Fibroblast of skin of left quadriceps (primary cell): ENCODE measurements at places on chromosomes 7 and 10.

GRCh38 chr10:29472301-29473086 lies 162.3 kb downstream of the SVIL start:
- no peak for DNase-seq

DNA sequence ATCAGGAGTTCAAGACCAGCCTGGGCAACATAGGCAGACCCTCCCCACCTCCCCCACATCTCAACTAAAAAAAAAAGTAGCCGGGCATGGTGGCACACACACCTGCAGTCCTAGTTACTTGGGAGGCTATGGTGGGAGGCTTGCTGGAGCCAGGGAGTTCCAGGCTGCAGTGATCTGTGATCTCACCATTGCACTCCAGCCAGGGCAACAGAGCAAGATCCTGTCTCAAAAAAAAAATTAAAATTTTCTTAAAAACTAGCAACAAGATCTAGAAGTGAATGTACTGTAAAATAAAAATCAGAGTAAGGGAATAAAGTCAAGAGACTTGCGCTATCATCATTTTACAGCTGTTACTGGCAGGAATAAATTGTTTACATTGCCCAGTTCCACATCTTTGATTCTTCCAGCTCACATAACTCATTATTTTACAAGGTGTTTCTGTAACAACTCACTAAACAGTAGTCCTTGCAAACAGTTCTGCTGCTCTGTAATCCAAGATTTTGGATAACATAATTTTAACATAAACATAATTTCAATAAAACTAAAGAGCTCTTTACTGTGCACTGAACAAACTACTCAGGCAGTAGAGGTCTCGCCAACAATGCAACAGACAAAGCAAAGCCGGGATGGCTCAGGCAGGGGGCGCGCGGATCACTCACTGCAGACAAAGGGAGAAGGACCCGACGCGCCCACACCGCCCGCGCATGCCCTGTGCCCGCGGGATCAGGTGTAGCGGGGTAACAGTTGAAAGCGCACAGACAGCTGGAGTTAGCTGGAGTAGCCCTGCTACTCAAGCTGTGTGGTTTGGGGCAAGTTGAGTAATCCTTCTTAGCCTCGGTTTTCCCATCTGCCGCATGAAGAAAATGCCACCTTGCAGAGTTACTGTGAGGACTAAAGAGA lies 73.3 kb upstream of the NFE2L3 start:
- DNase-seq, result no peak

GRCh38 chr7:118657391-118658005 lies 433.0 kb downstream of the ANKRD7 start:
- no peak for DNase-seq

DNA sequence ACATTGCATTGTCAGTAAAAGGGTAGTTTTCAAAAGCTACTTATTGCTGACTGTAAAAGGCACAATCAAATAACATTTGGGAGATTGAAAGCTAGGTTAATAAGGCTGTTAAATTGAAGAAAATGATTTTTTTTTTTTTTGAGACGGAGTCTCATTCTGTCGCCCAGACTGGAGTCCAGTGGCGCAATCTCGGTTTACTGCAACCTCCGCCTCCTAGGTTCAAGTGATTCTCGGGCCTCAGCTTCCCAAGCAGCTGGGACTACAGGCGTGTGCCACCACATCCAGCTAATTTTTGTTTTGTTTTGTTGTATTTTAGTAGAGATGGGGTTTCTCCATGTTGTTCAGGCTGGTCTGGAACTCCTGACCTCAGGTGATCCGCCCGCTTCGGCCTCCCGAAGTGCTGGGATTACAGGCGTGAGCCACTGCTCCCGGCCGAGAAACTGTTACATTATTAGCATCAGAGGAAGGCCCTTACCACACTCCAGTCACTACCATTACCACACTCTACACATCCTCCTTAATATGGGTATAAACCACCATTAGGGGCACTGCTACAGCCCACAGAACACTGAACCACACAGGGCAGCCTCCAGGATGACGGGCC lies 1.0 kb downstream of the CYP51A1 start:
- no peak for DNase-seq

GRCh38 chr10:62166331-62167131 lies 102.1 kb downstream of the RTKN2 start:
- peak; percentile 85 for DNase-seq

- no peak for DNase-seq
These were observed 22.1 kb upstream of the AOAH start for GRCh38 chr7:36746347-36746746.

DNA sequence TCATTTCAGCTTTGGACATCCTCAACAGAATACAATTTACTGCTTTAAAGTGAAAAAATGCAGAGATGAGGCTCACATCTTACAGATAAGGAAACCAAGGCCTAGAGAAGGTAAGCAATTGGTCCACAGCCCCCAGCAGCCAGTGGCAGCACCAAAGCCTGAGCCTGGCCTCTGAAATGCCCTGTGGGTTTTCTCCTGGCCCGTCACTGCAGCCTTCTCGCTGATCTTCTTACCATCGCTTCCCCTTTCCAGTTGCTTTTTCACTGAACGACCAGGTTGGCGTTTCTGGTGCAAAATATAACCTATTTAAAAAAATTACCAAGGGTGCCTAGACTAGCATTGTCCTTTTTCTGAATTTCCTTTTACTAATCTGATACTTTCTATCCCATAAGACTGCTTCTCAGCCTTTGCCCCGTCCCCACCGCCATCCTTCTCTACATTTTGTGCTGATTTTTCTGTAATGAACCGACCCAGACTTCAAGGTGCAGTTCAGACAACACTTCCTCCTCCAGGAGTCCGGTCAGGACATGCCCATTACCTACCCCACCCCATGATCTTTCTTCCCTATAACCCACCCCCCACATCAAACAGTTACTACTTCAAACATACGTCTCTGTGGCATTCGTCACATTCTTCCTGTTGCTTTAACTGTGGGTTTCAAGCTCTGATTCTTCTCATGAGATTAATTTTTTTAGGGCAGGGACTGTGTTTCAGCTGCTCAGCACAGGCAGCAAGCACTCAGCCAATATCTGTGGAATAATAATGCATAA lies 289.4 kb downstream of the DNAJB6 start:
- DNase-seq, result no peak

DNA sequence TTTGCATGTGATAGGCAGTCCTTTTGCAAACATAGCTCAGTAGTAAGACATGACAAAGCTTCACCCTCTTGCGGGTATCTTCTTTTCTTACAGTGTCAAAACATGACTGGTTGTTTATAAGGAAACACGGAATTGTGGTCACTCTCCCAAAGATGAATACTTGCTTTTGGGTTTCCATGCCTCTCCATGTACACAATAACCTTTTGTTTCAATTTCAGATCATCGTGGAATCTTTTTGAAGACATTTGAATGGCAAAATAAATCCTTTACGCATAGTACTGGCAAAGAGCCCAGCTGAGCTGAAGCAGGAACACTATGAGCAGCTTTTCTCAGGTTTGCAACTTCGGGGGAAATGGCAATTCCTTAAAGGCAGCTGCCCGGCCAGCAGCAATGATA lies 156.8 kb upstream of the FRMD4A start:
- no peak for DNase-seq

GRCh38 chr10:70323697-70324338 lies 40.0 kb upstream of the NPFFR1 start:
- no peak for DNase-seq

- DNase-seq, result no peak
These were observed 51.9 kb upstream of the CHST15 start for GRCh38 chr10:124145109-124145870.

GRCh38 chr10:70575874-70576802 lies 26.4 kb downstream of the PRF1 start:
- no peak for DNase-seq

DNA sequence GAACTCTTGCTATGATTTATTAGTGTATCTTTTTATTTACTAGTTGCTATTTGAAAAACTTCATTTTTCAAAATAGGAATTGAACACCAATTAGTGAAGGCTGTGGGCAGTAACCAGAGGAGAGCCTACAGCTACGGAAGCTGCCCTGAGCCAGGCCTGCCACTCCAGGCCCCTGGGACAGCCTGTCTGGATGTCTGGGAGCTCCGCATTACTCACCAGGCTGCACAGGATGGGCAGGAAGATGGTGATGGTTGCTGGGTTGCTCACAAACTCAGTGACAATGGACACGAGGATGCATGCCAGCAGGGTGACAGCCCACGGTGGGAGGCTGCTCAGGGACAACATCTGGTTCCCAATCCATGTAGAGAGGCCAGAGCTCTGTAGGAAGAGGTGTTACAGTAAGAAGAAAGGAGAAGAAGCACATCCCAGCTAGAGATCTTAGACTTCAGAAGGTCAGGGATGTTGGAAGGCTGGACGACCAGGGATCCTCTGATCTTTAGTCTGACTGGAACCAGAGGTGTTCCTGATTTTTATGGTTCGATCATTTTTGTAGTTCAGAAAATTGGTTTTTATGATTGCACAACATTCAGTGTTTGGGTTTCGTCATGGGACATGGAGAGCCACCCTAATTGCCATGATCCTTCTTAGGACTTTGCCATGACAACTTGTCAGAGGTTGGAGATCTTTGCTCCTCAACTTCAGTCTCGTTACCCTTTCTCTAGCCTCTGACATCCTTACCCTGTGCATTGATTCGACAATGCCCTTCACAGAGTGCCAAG lies 23.2 kb downstream of the STMP1 start:
- no peak for DNase-seq

DNA sequence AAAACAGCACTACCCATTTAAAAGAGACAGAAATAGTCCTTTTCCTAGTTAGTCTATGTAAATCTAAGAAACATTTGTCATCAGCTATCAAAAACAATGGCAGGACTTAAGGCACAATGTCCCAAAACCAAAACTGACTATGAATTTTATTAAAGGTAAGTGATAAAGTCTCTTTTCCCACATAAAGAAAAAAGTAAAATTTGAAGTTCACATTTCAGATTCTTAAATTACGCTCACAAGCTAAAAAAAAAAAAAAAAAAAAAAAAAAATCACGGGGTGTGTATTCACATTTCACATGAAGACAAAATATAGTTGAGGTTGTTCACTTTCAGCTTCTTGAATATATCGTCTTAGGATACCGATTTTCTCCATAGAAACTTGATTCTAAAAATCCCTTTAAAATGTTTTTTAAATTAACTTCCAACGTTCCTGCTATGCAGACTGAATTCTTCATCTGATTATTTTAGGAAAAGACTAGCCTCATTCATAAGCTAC lies 1.6 kb downstream of the P4HA1 start:
- DNase-seq, result no peak

DNA sequence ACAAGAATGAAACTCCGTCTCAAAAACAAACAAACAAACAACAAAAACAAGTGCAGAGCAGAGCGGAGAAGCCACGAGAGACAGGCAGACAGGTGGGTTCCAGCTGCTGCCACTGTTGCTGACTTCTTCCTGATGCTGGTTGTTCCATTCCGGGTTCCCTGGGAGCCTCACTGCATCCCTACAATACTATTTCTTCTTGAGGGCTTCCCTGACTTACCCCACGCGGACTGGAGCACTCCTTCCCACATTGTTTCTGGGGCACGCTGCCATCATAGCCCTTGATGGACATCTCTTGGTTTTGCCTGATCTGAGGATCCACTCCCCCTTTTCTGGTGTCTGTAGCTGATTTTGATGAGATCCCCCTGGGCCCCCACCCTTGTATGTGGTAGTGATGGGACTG lies 5.6 kb upstream of the NKX1-2 start:
- DNase-seq, result no peak

DNA sequence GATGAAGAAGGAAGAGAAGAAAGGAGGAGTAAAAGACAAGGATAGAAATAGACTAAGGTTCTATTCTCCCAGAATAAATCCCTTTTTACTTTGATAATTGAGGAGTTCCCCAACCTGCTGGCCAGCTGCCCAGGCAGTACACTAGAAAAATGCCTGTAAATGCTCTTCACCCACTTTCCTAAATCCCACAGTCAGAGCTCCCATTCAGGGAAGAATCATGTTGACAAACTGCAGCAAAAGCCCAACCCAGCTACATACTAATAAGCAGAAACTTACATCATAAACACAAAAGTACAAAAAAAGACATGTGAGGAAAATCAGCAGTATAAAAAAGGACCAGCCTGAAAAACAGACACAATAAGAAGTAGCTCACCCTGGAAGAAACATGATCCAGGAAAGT lies 15.8 kb upstream of the KDM7A start:
- no peak for DNase-seq

- DNase-seq, result no peak
These were observed 747.8 kb downstream of the GRID1 start for GRCh38 chr10:85618841-85619240.

DNA sequence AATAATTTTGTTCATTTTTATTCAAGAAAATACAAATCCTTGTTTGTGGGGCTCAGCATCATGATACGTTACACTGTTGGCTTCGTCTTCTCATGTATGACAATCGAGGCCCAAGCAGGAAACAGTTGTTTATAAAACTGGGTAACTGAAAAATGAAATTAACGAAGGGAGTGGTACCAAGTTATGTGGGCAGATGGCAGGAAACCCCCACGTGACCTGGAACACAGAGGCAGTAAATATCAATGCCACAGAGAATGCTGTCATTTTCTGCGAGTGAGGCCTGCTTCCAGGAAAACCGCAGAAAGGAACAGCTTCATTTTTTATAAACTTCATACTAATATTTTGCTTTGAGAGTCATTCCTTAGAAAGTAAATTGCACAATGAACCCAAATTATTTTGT lies 201.0 kb upstream of the ADARB2 start:
- DNase-seq, result no peak

DNA sequence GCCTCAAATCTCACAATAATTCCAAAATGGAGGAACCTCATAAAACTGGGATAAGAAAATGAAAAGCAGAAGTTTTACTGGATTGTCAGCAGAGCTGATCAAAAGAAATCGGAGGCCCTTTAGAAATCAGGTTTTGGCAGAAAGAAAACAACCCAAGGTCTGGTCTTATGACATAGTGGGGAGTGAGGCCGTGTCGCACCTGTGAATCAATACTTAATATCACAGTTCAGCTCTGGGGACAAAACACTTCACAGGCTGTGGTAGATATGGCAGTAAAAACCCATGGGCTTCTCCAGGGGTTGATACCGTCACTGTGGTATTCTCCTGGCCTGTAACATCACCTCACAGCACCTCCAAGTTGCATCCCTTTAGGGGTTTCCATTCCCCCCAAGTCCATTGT lies 6.5 kb upstream of the MALSU1 start:
- DNase-seq, result no peak

GRCh38 chr7:89002981-89003956 lies 207.7 kb upstream of the TEX47 start:
- DNase-seq, result no peak

DNA sequence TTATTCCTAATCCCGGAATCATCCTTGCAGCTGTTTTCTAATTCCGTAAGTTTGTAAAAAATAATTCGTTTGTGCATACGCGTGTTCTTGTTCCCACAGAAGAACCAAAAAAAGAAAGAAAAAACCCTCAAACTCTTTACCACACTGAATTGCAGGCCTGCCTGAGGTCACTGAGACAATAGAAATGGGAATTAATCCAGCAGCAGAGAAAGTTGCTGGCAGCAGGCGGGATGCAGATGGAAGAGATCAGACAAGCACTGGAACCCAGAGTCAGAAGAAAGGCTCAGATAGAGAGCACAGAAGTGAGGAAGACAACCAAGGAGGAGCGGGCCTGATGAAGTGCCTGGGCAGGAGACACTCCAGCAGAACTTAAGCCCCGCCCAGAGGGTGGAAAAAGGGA lies 141.5 kb upstream of the VWC2 start:
- DNase-seq, result no peak
